ENCODE measurements at places on chromosomes 5 and 9.

GRCh38 chr5:5826911-5827310 is 404.4 kb downstream of the ICE1 start:
- no peak for DNase-seq

DNA sequence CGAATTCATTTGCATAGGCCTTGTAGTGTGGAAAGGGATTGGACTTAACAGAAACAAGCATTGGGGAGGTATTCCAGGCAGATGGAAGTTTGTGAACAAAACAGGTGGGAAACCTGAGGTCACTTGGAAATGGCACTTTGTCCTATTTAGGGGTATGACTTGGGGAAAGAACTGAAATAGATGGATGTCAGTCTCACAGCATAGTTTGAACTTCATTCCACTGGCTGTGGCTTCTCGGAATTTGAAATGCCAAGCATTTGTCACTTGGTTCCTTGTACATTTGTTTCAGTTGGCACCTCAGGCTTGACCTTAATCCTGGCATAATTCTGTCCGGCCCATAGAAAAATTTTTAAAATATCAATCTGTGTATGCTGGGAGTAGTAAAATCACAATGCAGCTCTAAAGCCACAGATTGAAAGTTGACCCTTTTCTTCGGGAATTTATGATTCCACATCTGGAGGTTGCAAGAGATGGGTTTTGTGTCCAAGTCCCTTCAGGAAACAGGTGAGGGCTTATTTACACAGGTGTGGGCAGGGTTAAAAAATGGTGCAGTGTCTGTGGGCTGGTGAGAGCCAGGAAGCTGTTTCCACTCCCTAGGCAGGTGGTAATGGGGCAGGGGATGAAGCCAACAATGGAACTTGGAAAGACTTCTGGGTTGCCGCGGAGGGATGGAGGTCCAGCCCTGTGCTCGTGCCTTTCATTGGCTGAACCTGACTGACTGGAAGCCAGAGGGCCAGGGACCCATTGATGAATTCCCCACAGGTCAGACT is 39.2 kb upstream of the PDE8B start:
- DNase-seq, result no peak

DNA sequence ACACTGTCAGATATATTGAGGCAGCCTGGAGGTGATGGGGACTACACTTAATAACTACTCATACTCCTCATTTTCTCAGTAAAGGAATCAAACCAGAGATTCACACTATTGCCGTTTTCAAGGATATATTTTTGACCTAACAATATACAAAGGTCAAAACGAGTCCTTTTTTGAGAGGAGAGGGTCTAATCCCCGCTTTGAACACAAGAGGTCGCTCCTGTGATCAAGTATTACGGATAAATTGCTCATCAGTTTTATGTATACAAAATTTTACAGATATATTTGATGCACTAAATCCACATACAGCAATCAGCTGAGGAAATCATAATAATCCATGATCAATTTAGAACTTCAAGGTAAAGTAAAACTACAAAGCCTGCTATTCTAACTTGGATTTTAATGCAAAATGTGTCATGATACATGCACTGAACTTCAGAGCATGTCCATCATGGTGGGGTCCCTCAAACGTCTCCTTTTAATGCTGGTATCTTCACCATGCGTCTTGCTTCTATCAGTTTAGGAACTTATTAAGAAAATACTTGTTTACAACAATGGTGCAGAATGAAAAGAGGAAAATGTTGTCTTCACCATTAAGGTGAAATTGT is 2.5 kb upstream of the ISL1 start:
- peak; percentile 47 for DNase-seq

- peak; percentile 9 for DNase-seq
Measured at GRCh38 chr5:79107020-79107796, 4.4 kb upstream of the BHMT start.

DNA sequence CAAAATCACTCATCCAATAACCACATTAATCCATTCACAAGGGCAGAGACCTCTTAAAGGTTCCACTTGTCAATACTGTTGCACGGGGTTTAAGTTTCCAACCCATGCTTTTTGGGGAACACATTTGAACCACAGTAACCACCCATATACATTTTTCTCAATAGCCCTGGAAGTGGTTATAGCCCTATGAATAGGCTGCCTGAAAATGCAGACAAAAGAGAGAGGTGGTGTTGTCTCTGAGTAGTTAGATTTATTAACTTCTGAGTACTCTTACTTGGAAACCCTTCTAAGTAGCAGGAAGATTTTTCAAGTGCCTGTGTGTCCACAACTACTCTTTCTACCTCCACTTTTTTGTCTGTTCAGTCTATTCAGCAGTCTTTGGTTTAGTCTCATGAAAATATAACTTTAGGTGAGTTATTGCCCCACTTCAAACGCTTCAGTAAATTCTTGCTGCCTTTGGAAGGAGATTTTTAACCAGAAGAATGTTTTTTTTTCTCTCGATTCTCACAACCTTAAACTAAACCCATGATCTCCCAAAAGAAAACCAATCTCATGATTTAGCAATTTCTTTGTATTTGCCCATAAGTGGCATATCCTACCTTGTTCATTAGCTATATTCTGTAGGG is 42.6 kb downstream of the ARHGEF28 start:
- DNase-seq, result no peak

- no peak for DNase-seq
Measured at GRCh38 chr9:137645211-137645610, 26.4 kb downstream of the EHMT1 start.

DNA sequence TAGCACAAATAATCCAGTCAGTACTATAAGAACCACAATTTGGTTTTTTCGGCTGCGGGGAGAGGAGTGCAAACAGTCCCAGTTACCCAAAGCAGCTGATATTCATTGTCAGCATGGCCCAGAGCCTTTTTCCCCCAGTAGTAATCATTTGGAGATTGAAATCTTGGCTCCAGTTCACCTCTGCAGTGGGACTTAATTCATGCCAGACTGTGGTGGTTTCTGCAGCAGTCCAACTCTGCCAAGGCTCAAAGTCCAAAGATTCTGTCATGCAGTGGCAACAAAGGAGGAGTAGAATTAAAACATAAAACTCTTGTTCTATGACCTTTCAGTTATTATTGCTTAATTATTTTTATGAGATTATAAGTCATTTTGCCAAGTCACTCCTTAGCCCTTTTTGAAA is 25.0 kb upstream of the TRIM36 start:
- peak; percentile 17 for DNase-seq

Measured in cardiac fibroblast (primary cell).